Activated CD4-positive, alpha-beta T cell treated with anti-CD3 and anti-CD28 coated beads, Interleukin-2, amount 10 ng/mL, durations not matched to agents 24 days and 14 days (primary cell): ENCODE measurements at places on chromosomes 2 and 18. TPM values are rescaled to one million over a fixed set of nuclear protein-coding genes. Genes with fewer than 3 reads are reported as not detected.

DNA sequence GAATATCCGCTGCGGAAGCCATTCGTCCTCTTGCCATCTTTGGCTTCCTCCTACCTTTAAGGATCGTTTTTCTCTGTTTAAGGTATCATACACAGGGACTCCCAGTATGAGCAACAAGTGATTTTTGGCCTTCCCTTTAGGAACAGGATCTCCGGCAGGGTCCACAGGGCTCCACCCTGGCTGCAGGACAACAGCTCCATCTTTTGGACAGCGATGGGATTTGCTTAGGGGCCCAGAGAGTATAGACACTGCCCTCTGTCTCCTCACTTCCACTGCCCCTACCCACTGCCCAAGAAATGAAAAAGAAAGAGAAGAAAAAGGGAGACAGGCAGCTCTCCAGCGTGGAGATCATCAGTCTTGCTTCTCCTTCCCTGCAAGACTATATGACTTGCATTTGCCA lies 224.5 kb downstream of the UXS1 start:
- DNase-seq, result peak; percentile 62

DNA sequence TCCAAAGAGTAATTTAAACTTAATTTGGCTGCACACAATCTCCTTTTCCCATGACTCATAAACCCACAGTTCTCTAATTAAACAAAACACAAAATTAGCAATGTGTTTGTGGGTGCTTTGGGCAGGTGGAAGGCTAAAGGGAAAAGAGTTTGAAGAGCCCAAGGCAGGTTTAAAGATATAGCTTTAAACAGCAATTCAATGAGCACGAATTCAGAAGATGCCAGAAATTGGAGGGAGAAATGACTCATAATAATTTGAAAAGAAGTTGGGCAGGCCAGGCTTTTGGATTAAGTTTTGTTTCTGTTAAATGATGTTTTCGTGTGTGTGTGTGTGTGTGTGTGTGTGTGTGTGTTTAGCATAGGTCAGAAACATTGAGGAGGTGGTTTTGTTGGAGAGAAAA lies 594.8 kb upstream of the ZEB2 start:
- no peak for DNase-seq

DNA sequence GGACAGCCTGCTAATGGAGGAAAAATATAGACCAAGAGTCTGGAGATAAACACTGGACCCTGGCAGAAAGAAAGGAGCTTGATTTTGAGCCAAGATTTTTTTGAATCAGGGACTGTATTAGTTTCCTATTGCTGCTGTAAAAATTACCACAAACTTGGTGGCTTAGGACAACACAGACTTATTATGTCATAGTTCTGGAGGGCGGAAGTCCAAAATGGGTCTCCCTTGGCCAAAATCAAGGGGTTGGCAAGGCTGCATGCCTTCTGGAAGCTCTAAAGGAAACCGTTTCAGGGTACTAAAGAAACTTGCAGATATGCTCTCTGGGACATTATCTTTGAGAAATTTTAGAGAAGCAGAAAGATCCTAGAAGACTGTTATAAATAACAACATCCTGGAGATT lies 140.1 kb downstream of the BABAM2 start:
- no peak for DNase-seq

DNA sequence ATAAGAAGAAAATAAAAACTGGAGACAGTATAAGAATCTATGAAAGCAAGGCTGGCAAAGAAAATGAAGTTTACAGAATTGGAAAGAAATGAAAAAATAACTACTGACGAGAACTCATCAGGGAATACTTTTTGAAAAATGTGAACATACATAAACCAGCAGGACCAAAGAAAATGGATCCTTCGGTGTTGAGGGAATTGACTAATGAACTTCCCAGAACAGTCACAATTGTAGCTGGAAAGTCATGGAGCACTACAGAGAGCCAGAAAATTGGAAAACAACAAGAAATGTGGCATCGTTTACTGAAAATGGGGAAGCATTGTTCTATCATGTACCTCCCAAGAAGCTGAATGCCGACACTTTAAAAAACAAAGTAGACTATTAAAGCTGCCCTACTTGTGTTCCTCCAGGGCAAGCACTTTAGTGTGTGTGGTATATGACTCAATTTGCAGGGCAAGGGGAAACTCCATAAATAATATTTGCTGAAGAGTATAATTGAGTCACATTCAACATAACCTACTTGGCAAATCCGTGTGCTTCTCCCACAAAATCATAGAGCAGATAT lies 1221.6 kb upstream of the NRXN1 start:
- no peak for DNase-seq

DNA sequence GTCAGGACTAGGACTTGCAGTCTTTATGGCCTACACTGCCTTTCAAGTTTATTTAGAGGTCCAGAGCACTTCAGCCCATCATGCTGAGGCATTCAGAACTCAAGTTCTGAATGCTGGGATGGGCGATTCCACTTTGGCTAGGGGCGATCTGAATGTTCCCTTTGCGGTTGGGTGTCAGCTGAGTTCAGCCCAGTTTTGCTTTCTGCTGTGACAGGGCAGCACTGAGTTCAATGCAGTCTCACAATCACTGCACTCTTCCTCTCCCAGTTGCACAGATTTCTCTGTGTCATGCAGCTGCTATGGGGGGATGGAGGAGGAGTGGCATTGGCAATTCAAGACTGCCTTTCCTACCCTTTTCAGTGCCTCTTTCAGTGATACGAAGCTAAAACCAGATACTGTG lies 1232.0 kb upstream of the FAM98A start:
- DNase-seq, result no peak

- no peak for DNase-seq
Observed at GRCh38 chr18:2387588-2387987, 183.7 kb downstream of the METTL4 start.

GRCh38 chr2:154408786-154409185 lies 289.7 kb upstream of the KCNJ3 start:
- no peak for DNase-seq

GRCh38 chr2:139271149-139271548 lies 491.0 kb upstream of the NXPH2 start:
- no peak for DNase-seq

The ANKRD62 gene
- total RNA-seq, result not detected in 2 replicates

The COBLL1 gene
- not detected in 2 replicates for total RNA-seq

The ADRA2B gene
- total RNA-seq, result 0.21 TPM in 2 replicates
